ENCODE measurements at places on chromosomes 12 and 14. TPM values are rescaled to one million over a fixed set of nuclear protein-coding genes. Genes with fewer than 3 reads are reported as not detected.

- no peak within 1 kb of the TSS for H3K4me3 ChIP-seq
- H3K4me1 ChIP-seq: peaks cover 5% of the 10 kb centered on the region
- no peak for DNase-seq
- peaks cover 7% of the 10 kb centered on the region for H3K27me3 ChIP-seq
Measured at GRCh38 chr12:52434081-52434733, at the start of gene KRT75. TSS of gene KRT75 (minus strand) at chr12:52434371. CDS start at chr12:52434304, 67 bp downstream.

DNA sequence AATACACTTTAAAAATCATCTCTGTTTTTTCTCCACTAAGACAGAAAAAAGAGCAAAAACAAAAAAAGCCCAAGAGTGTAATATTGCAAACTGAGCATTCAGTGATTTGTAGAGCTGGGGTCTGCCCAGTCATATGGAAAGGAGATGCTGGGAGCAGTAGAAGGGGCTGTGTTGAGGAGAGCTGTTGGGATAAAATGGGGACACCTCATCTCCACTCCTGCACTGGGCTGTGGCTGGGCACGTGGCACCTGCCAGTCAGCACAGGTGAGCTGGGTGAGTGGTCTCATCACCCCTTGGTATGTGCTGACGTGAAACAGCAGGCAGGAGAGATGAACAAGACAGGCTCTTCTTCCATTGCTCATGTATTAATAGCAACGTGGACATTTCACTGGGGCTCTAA is 217.4 kb downstream of the C12orf42 start:
- no peaks in the 10 kb centered on the region for H3K4me1 ChIP-seq
- H3K36me3 ChIP-seq: no peaks in the 10 kb centered on the region
- H3K4me3 ChIP-seq: no peak overlapping the region
- no peaks in the 10 kb centered on the region for H3K27me3 ChIP-seq
- DNase-seq: no peak

DNA sequence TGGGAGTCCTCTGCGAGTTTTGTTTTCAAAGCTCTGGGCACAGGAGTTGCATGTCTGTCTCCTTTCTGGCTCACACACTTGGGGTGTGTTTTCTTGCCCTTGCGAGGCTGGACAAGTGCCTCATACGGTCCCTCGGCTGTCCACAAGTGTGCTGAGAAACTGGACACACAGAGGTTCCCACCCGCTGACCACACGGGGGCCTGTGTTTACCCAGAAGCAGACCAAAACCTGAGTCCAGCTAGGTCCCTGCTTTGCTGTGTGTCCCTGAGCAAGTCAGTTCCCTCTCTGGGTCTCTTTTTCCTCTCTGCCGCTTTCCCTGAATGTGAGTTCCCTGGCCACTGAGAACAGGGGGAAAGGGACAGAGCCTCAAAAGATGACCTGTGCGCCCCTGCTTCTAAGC is 678 bp upstream of the OAS2 start:
- H3K4me1 ChIP-seq: no peaks in the 10 kb centered on the region
- H3K36me3 ChIP-seq: no peaks in the 10 kb centered on the region
- no peak for DNase-seq
- H3K27me3 ChIP-seq: no peaks in the 10 kb centered on the region
- H3K4me3 ChIP-seq: no peak overlapping the region
- H3K27ac ChIP-seq: no peak overlapping the region

DNA sequence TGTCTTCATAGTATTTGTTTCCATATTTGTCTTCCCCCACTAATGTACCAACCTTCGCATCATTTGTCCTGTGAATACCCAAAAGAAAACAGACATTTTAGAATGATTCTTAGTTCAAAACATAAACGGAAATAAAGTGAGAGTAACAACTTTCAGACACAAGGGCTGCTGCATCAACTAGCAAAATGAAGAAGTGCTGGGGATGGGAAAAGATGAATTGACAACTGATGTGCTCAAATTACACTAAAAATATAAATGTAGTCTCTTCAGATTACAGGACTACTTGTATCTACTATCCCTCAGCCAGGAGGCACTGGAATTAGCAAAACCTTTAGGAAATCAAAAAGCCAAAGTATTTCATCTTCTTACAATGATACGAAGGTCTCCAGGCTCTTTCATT is 743 bp downstream of the NDUFA12 start:
- peak overlapping the region; percentile 96 for H3K4me3 ChIP-seq
- H3K36me3 ChIP-seq: peaks cover 3% of the 10 kb centered on the region
- H3K27me3 ChIP-seq: peaks cover 2% of the 10 kb centered on the region
- peak overlapping the region; percentile 72 for H3K27ac ChIP-seq

DNA sequence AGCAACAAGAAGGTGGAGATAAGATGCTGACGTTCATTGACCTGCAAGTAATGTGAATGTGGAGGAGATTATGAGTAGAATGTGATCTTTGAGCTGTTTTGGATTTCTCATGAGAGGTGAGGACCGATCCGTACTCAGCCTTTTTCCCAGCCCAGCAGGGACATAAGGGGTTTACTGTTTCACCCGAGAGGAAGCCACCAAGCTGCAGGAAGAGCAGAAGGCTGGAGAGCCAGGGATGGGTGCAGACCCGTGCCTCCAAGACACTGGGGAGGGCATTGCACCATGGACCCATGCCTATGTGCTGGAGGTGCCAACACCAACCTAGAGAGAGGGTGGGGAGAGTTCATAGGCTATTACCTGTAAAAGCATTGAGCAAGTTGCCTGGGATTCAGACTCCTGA is 206.0 kb upstream of the DIO3 start:
- peaks cover 9% of the 10 kb centered on the region for H3K36me3 ChIP-seq
- H3K4me1 ChIP-seq: no peaks in the 10 kb centered on the region
- no peak overlapping the region for H3K4me3 ChIP-seq
- DNase-seq: no peak
- no peak overlapping the region for H3K27ac ChIP-seq

DNA sequence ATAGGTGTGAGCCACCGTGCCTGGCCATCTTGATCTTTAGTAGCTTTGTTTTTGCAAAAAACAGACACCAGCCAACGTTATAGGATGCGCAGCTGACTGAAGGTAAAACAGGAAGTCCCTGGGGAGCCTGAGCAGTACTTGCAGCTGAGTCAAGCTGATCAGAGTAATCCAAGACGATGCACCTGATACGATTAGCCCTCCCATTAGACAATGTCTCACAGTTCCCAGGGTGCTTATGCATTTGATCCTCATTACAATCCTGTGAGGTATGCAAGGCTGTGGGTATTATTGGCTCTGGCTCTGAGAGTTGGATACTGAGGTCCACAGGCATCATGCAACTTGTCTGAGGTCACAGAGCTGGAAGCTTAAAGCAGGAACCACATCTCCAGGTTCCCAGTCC is 8.1 kb downstream of the KRT18 start:
- peaks cover 6% of the 10 kb centered on the region for H3K36me3 ChIP-seq
- H3K27me3 ChIP-seq: peaks cover 2% of the 10 kb centered on the region
- no peak for DNase-seq
- no peak overlapping the region for H3K4me3 ChIP-seq
- peak overlapping the region; percentile 30 for H3K27ac ChIP-seq
- no peaks in the 10 kb centered on the region for H3K4me1 ChIP-seq

DNA sequence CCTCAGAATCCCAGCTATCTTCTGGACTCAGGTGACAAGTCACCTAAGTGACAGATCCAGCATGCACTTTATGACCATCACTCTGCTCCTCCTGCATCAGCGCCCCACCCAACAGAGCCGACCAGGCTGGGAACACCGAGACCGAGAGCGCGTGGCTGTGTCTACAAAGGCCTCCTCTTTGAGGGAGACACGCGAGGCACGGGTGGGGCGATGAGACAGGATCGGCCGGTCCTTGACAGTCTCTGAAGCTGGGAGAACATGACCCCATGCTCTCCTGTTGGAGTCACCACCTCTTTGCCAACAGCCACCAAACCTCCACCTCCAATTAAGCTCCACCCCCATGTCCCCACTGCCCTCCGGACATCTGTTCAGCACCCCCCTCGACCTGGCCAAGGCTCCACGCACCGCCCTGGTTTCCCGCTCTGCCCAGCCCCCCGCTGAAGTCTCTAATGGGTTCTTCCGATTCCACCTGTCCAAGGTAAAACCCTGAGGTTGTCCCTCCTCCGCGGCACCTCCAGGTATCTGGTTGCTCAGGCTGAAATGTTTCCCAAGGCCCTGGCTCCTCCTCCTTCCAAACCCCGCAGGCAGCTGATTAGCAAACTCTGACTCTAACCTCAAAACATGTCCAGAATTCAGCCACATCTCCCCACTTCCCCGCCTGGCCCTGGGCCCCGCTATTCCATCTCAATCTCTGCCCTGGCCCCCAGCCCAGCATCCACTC is 31.5 kb downstream of the HSP90AA1 start:
- peaks cover 40% of the 10 kb centered on the region for H3K36me3 ChIP-seq
- H3K4me3 ChIP-seq: peak overlapping the region; percentile 47
- DNase-seq: no peak
- H3K4me1 ChIP-seq: no peaks in the 10 kb centered on the region

- H3K36me3 ChIP-seq: peaks cover 5% of the 10 kb centered on the region
- H3K4me3 ChIP-seq: no peak overlapping the region
- DNase-seq: no peak
- no peak overlapping the region for H3K27ac ChIP-seq
- H3K4me1 ChIP-seq: no peaks in the 10 kb centered on the region
Measured at GRCh38 chr14:71262441-71262840, 355.2 kb downstream of the PCNX1 start.

DNA sequence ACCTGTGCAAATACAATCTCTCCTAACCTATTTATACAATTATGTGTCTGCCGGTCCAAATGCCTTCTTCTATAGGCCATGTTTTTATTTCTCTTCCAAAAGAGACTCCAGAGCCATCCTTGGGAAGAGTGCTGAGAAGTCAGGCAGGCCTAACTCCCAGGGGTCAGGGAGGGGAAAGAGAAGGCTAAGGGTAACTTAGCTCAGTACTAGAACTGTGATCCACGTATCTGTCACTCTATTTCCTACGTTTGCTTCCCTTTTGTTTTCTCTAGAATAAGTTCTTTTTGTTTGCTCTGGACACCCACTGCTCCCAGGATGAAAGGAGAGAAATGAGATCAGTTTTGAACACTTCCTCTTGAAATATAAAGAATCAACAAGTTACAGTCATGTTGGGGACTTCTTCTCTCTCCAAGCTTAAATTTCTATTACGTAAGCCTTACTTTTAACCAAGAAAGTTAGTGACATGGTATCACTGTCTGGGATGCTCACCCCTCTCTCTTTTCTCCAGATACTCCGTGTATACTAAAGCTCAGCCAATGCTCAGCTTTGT is 79.2 kb downstream of the DAD1 start:
- peaks cover 70% of the 10 kb centered on the region for H3K4me1 ChIP-seq
- no peaks in the 10 kb centered on the region for H3K36me3 ChIP-seq
- no peak overlapping the region for H3K4me3 ChIP-seq
- peak overlapping the region; percentile 89 for H3K27ac ChIP-seq
- no peak for DNase-seq
- peaks cover 2% of the 10 kb centered on the region for H3K27me3 ChIP-seq

- DNase-seq: no peak
- no peaks in the 10 kb centered on the region for H3K27me3 ChIP-seq
- H3K4me3 ChIP-seq: no peak overlapping the region
- no peaks in the 10 kb centered on the region for H3K4me1 ChIP-seq
Measured at GRCh38 chr12:91021076-91021475, 16.3 kb upstream of the EPYC start.

GRCh38 chr14:23935158-23935557 is 18.4 kb upstream of the DHRS4 start:
- H3K4me3 ChIP-seq: no peak overlapping the region
- no peaks in the 10 kb centered on the region for H3K4me1 ChIP-seq
- no peak for DNase-seq
- no peak overlapping the region for H3K27ac ChIP-seq
- no peaks in the 10 kb centered on the region for H3K36me3 ChIP-seq
- peaks cover 2% of the 10 kb centered on the region for H3K27me3 ChIP-seq

GRCh38 chr14:61219673-61220072 is 61.5 kb downstream of the TMEM30B start:
- H3K4me3 ChIP-seq: no peak overlapping the region
- no peak overlapping the region for H3K27ac ChIP-seq
- no peaks in the 10 kb centered on the region for H3K36me3 ChIP-seq
- no peaks in the 10 kb centered on the region for H3K27me3 ChIP-seq
- peaks cover 9% of the 10 kb centered on the region for H3K4me1 ChIP-seq
- DNase-seq: no peak

DNA sequence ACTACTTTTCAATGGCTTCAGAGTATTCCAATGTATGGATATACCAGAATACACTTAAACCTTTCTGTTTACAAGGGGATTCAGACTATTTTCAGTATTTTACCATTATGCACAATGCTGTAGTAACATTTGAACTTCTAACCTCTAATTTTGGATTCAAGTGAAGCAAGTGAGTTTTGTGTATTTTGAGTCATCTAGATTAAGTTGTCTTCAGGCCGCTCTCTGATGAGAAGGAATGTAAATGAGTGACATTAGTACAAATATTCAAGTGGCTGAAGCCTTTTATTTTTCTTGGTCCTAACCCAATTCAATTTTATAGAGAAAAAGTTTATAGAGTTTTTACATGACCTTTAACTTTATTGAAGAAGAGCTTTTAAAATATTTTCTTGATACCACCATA is 125.6 kb downstream of the PDE3A start:
- H3K36me3 ChIP-seq: no peaks in the 10 kb centered on the region
- H3K4me3 ChIP-seq: no peak overlapping the region
- H3K27me3 ChIP-seq: no peaks in the 10 kb centered on the region
- H3K27ac ChIP-seq: no peak overlapping the region
- no peak for DNase-seq

- peaks cover 41% of the 10 kb centered on the region for H3K4me1 ChIP-seq
- H3K36me3 ChIP-seq: no peaks in the 10 kb centered on the region
- peaks cover 3% of the 10 kb centered on the region for H3K27me3 ChIP-seq
- peak overlapping the region; percentile 30 for H3K27ac ChIP-seq
- no peak overlapping the region for H3K4me3 ChIP-seq
Measured at GRCh38 chr14:68514608-68515194, 278.2 kb downstream of the ZFP36L1 start.

- DNase-seq: no peak
- no peaks in the 10 kb centered on the region for H3K27me3 ChIP-seq
- no peak overlapping the region for H3K4me3 ChIP-seq
- H3K27ac ChIP-seq: no peak overlapping the region
- H3K4me1 ChIP-seq: peaks cover 5% of the 10 kb centered on the region
Measured at GRCh38 chr12:46487567-46488131, 115.1 kb upstream of the SLC38A2 start.

DNA sequence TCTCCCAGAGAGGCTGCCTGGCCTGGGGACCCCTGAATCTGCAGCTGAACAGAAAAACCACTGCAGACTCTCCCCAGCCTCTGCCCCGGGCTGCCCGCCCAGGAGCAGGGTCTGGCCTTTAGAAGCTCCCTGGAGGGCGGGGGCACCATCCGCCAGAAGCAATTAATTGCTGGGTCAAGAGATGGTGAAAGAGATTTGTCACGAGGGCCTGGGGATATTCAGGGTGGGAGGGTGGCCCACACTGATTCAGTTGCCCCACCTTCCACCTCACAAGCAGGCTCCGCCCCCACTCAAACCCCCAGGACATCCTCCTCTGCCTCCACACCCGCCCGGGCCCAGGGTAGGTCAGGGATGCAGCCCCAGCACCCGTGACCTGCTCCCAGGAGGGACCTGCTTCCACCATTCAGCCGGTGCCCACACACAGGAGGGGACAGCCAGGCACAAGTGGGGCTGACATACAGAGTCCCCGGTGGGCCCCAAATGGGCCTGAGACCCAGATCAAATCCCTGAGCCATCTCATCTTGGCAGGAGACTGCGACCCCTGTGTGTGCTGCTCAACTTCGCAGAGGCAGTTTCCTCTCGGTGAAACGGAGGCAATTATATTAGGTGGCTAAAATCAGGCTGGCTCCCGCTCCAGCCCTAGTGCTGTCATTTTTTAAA is 23.0 kb downstream of the NCOR2 start:
- no peak for DNase-seq
- H3K4me1 ChIP-seq: peaks cover 6% of the 10 kb centered on the region
- H3K27ac ChIP-seq: no peak overlapping the region
- peaks cover 9% of the 10 kb centered on the region for H3K27me3 ChIP-seq
- H3K4me3 ChIP-seq: no peak overlapping the region
- no peaks in the 10 kb centered on the region for H3K36me3 ChIP-seq

Gene EFS
- 17.8 TPM for total RNA-seq

Gene KRT71
- not detected for total RNA-seq

Gene MYH6
- total RNA-seq: 1.6 TPM

Gene DTX1
- 62.8 TPM for total RNA-seq

Gene BCL2L14
- total RNA-seq: 0.64 TPM
